ENCODE measurements at places on chromosomes 3 and 15. TPM values are rescaled to one million over a fixed set of nuclear protein-coding genes. Genes with fewer than 3 reads are reported as not detected.

The ASB14 gene
- not detected for total RNA-seq

- DNase-seq: no peak
- H3K27me3 ChIP-seq: no peaks in the 10 kb centered on the region
- H3K4me3 ChIP-seq: no peak overlapping the region
- no peaks in the 10 kb centered on the region for H3K36me3 ChIP-seq
- no peaks in the 10 kb centered on the region for H3K4me1 ChIP-seq
Observed at GRCh38 chr3:94758751-94759150, 695.9 kb downstream of the NSUN3 start.

The SLC2A2 gene
- not detected for total RNA-seq

DNA sequence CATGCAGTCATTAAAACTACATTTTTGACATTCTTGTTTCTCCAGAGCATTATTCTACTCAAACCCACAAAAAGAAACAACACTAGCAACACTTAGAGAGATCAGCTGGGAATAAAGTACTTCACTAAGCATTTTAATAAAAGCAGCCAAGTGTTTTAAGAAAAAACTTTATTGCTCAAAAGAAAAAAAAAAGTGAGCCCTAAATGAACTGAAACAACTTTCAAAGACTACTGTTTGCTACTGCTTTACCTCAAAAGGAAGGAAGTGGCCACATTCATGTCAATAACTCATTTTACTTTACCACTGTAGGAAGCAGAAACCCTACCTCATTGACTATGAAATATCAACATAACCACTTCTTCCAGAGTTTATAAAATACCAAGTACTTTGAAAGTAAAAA lies 91.3 kb downstream of the UACA start:
- H3K4me3 ChIP-seq: no peak overlapping the region
- peaks cover 18% of the 10 kb centered on the region for H3K36me3 ChIP-seq
- H3K27me3 ChIP-seq: no peaks in the 10 kb centered on the region

The FOXL2 gene
- total RNA-seq: not detected

DNA sequence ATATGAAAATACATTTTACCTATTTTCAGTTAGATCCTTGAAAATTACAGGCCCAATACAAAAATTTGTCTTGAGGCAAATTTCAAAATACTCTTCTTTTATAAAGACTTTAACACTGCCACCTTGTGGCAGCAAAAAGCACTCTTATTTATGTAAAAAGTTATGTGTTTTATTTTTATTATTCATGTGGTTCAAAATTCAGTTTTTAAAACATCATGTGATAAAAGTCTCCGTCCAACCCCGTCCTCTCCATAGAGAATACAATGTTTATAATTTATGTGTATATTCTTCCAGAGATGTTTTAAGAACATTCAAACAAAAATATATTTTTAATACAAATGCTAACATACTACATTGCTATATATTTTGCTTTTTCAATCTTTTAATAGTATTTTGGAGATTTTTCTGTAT lies 36.9 kb upstream of the TRIM59 start:
- no peak for DNase-seq
- no peaks in the 10 kb centered on the region for H3K36me3 ChIP-seq
- no peak overlapping the region for H3K4me3 ChIP-seq
- H3K27me3 ChIP-seq: no peaks in the 10 kb centered on the region

The ANKUB1 gene
- not detected for total RNA-seq

GRCh38 chr15:85579957-85580694 lies 199.7 kb downstream of the AKAP13 start:
- H3K4me1 ChIP-seq: peaks cover 58% of the 10 kb centered on the region
- H3K27ac ChIP-seq: peak overlapping the region; percentile 96
- no peaks in the 10 kb centered on the region for H3K27me3 ChIP-seq
- H3K36me3 ChIP-seq: peaks cover 11% of the 10 kb centered on the region
- H3K4me3 ChIP-seq: no peak overlapping the region

The TM4SF18 gene
- 9.7 TPM for total RNA-seq

DNA sequence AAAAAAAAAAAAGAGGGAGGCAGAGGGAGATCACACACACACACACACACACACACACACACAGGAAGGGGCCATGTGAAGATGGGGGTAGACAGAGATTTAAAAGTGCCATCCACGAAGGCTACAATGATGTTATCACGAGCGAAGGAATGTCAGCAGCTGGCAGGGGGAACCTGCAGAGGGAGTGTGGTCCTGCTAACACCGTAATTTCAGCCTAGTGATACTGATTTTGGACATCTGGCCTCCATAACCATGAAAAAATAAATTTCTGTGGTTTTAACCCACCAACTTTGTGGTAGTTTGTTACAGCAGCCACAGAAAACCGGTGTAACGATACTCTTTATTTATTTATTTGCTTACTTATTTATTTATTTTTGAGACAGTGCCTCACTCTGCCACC lies 76.0 kb downstream of the TMCO5A start:
- no peak for DNase-seq
- no peak overlapping the region for H3K4me3 ChIP-seq
- no peak overlapping the region for H3K27ac ChIP-seq
- H3K27me3 ChIP-seq: no peaks in the 10 kb centered on the region
- H3K36me3 ChIP-seq: no peaks in the 10 kb centered on the region

The KBTBD8 gene
- total RNA-seq: 0.54 TPM

DNA sequence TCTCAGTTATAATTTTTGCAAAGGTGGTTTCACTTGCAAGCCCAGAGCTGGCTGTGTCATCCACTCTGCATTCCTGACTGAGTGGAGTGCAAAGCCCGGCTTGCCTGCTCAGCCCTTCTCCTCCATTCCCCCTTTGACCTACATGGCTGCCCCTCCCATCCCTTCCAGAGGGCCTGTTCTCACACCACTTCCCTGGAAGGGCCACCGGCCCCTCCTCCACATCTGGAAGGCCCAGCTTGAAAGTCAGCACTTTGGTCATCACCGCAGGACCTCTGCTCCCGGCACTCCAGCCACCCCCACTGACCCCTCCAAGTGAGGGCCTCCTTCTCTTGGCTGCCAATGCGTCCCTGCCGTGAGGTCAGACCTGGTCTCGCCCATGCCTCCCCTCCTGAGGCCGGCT lies 74.1 kb upstream of the RNF7 start:
- peaks cover 16% of the 10 kb centered on the region for H3K4me1 ChIP-seq
- H3K27me3 ChIP-seq: no peaks in the 10 kb centered on the region
- no peaks in the 10 kb centered on the region for H3K36me3 ChIP-seq
- H3K27ac ChIP-seq: peak overlapping the region; percentile 62
- peak; percentile 77 for DNase-seq

GRCh38 chr15:47768735-47769134 lies 51.4 kb downstream of the SEMA6D start:
- no peak overlapping the region for H3K27ac ChIP-seq
- DNase-seq: no peak
- H3K36me3 ChIP-seq: peaks cover 20% of the 10 kb centered on the region
- H3K27me3 ChIP-seq: no peaks in the 10 kb centered on the region
- no peak overlapping the region for H3K4me3 ChIP-seq

GRCh38 chr3:101732240-101732641 lies 7.8 kb downstream of the CEP97 start:
- no peak overlapping the region for H3K4me3 ChIP-seq
- no peaks in the 10 kb centered on the region for H3K4me1 ChIP-seq
- peaks cover 37% of the 10 kb centered on the region for H3K36me3 ChIP-seq
- DNase-seq: no peak
- no peaks in the 10 kb centered on the region for H3K27me3 ChIP-seq

DNA sequence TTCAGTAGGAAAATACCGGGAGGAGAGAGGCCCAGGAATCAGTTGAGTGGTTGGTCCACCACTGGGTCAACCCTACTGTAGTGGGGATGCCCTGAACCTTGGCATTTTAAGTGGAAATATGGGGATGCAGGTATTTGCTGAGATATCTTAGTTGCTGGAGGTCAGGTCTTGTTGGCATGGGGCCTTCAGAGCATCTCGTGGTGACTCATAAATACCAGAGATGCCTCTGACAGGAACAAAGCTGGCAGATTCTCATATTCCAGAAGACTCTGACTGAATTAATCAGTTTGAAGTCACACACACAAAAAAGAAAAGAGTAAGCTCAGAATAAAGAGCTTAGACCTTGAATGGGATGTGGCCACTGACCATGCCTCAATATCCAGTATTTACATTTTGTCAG lies 91.6 kb downstream of the CACNA2D3 start:
- no peaks in the 10 kb centered on the region for H3K4me1 ChIP-seq
- no peaks in the 10 kb centered on the region for H3K36me3 ChIP-seq
- H3K27me3 ChIP-seq: no peaks in the 10 kb centered on the region

DNA sequence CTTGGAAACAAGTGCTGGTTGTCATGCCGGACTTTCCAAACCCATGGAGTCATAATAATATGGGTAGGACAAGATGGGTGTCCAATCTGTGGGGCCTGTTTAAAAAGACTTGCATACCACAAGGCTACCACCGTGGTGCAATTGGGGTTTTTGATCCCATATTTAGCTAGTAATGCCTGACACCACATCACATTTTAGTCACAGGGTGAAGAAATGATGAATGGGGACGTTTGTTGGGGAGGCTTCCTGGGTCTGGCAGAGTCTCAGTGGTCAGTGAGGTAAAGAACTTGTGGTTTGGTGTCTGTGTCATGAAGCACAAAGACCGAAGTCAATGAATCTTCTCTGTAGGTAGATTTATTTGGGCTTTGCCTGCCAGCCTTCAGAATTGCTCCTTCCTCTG lies 31.0 kb downstream of the P3H2 start:
- H3K27ac ChIP-seq: no peak overlapping the region
- no peak for DNase-seq
- no peak overlapping the region for H3K4me3 ChIP-seq
- no peaks in the 10 kb centered on the region for H3K4me1 ChIP-seq

The CFAP100 gene
- not detected for total RNA-seq

GRCh38 chr3:194840661-194841514 lies 155.2 kb downstream of the FAM43A start:
- H3K27ac ChIP-seq: no peak overlapping the region
- no peak for DNase-seq
- H3K4me1 ChIP-seq: no peaks in the 10 kb centered on the region
- H3K4me3 ChIP-seq: no peak overlapping the region
- H3K27me3 ChIP-seq: no peaks in the 10 kb centered on the region

GRCh38 chr3:185460719-185461350 lies 38.0 kb downstream of the TMEM41A start:
- H3K4me3 ChIP-seq: no peak overlapping the region
- no peak for DNase-seq
- H3K27me3 ChIP-seq: no peaks in the 10 kb centered on the region
- H3K27ac ChIP-seq: no peak overlapping the region
- peaks cover 5% of the 10 kb centered on the region for H3K36me3 ChIP-seq

GRCh38 chr3:44554626-44555592 lies at the start of gene ZKSCAN7:
TSS of gene ZKSCAN7 (plus strand) at chr3:44555193. CDS start at chr3:44557048, 1,855 bp downstream.
- H3K4me3 ChIP-seq: peak within 1 kb of the TSS; percentile 21
- peak; percentile 62 for DNase-seq
- peaks cover 3% of the 10 kb centered on the region for H3K36me3 ChIP-seq
- H3K27me3 ChIP-seq: no peaks in the 10 kb centered on the region
- peaks cover 10% of the 10 kb centered on the region for H3K4me1 ChIP-seq

The SLC49A4 gene
- 32.5 TPM for total RNA-seq

DNA sequence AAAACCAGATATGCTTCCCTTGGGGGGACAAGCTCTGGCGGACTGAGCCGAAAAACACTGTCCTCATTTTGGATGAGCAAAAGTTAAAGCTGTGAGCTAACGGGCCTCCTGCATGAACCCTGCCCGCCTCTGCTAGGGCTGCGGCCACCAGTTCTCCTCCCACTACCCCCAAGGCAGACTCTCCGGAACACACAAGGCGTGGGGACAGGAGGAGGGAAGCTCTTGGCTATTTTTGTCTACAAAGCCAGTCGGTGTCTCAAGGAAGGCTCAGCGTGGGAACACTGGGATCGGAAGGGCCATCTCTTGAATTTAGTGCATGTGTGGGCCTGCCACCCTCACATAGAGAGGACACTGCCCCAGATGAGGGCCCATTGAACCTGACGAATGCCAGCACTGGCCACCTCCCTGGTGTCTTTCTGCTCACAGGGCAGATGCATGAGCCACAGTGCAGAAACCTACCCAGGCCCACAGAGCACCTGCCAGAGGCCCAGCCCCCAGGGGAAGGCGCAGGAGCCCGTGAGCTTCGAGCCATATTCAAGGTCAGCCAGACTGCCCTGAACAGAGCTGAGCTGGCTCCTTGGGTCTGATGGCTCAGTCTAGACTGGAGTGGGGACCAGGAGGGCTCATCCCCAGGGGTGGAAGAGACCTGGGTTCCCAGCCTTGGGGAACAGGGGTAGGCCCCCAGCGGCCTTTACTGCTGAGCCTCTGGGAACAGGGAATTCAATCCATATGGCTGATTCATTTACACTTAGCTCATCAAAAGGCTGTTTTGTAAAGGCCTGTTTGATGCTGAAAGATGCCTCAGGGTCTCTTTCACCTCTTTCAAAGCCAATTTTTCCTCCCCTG lies 38.3 kb downstream of the HCN4 start:
- H3K36me3 ChIP-seq: no peaks in the 10 kb centered on the region
- no peak for DNase-seq
- H3K4me1 ChIP-seq: peaks cover 8% of the 10 kb centered on the region
- H3K27me3 ChIP-seq: no peaks in the 10 kb centered on the region
- no peak overlapping the region for H3K27ac ChIP-seq
- no peak overlapping the region for H3K4me3 ChIP-seq

DNA sequence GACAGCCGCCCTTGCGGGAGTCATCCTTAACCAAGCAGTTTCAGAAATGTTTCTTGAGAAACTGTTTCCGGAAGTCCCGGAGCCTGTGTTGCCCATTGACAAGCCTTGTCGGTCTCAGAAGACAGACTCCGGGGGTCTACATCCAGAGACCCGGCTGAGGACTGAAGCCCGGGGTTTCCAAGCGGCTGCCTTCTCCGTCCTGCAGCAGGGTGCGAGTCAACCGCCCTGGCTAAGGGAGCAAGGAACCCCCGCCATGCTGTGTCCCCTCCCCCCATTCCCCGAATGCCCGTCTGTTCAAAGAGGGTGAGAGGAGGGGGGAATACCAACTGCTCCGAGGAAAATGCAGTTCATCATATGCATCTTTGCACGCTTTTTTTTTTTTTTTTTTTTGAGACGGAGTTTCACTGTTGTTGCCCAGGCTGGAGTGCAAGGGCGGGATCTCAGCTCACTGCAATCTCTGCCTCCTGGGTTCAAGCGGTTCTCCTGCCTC lies 61.6 kb downstream of the ATP1B3 start:
- H3K4me1 ChIP-seq: peaks cover 15% of the 10 kb centered on the region
- H3K4me3 ChIP-seq: no peak overlapping the region
- no peaks in the 10 kb centered on the region for H3K36me3 ChIP-seq
- no peak overlapping the region for H3K27ac ChIP-seq
- no peak for DNase-seq
- no peaks in the 10 kb centered on the region for H3K27me3 ChIP-seq

DNA sequence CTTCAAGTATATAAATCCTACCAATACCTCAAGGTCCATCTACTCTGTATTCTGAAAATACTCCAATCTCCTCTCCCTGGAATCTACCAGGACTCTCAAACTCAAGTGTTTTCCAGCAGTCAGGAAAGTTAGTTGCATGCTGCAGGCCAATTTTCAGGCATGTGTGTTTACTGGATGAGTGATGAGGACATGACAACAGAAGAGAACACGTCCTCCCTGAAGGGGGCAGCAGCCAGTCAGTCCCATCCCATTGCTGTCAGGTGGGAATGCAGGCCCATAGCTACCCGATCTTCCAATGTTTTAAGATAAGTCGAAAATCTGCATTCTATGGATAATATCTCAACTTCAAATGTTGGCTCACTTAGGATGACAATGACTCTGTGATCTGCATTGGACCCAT lies 496.2 kb downstream of the FHIT start:
- H3K27ac ChIP-seq: no peak overlapping the region
- H3K27me3 ChIP-seq: no peaks in the 10 kb centered on the region
- DNase-seq: no peak
- H3K4me1 ChIP-seq: peaks cover 5% of the 10 kb centered on the region
- no peaks in the 10 kb centered on the region for H3K36me3 ChIP-seq

The PLCB2 gene
- total RNA-seq: 1.7 TPM

The SLC6A1 gene
- not detected for total RNA-seq

- peaks cover 4% of the 10 kb centered on the region for H3K36me3 ChIP-seq
- H3K4me1 ChIP-seq: no peaks in the 10 kb centered on the region
- no peak overlapping the region for H3K27ac ChIP-seq
- no peak overlapping the region for H3K4me3 ChIP-seq
Observed at GRCh38 chr15:63146684-63147083, 10.6 kb downstream of the RPS27L start.

The CTDSPL gene
- 32.8 TPM for total RNA-seq

The ATP13A5 gene
- 1.6 TPM for total RNA-seq

All from thyroid gland (tissue), 4 donors.